Spleen (tissue), 13 donors: ENCODE measurements at places on chromosomes 2 and 18.
A peak's percentile ranks its signal among the peaks of the same experiment; 100 is the strongest.

- peaks cover 57% of the 10 kb centered on the region for H3K4me1 ChIP-seq
- H3K4me3 ChIP-seq: no peak overlapping the region
- H3K27me3 ChIP-seq: no peaks in the 10 kb centered on the region
- peak overlapping the region; percentile 72 for H3K27ac ChIP-seq
- no peak for DNase-seq
These were observed 60.1 kb downstream of the LIMS1 start for GRCh38 chr2:108594132-108594981.

DNA sequence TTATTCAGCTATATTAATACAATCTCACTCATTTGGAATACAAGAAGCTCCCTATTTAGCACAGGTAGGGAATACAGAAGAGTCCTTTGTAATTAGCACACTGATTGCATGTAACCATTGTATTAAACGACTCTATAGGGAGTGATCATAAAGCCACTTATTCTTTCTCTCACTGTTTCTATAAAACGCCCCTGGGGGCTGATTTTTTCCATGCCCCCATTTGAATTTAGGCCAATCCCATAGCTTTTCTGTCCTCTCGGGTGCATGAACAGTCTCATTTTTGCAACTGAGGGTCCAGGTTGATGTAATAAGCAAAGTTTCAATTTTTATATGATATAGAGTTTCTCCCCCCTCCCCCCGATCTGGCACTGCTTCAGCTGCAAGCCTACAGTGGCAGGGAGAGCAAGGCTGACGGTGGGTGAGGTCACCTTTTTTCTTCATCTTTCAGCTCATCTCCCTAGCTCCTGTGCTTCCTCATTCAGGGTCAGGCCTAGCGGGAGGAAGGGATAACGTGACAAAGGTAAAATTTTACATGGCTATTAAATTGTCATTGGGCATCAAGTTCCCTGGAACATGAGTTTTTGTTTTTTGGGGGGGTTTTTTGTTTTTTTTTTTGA, 45.7 kb downstream of the GAD1 start:
- no peak overlapping the region for H3K4me3 ChIP-seq
- no peak for DNase-seq
- H3K27ac ChIP-seq: no peak overlapping the region
- H3K27me3 ChIP-seq: no peaks in the 10 kb centered on the region

DNA sequence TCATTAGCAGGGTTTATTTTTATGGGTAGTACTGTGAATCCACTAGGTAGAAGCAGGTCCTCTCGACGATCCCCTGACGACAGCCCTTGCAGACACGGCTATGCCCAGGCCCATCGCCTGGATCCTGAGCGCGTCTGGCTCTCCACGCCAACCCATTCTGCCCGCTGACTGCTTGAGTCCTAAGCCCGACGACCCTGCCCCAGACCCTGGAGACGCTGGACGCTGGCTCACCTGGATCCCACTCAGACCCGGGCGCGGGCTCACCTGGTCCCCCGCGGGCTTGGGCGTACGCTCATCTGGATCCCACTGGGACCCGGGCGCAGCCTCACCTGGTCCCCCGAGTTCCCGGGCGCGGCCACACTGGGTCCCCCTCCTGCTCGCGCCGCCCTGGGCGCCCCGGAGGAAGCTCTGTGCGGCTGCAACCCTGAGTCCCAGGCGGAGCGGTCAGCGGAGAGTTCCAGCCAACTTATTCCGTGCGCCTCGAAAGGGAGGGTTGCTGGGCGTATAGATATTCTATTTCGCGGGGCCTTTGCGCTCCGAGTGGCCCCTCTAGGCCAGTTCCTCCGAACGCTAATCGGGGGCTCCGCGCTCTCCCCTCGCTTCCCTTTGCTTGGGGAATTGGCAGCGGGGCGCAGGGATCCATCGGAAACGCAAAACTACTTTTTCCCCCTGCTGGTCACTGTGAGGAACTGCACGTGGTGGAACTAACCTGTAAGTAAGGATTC, 22.4 kb upstream of the RMP24 start:
- H3K4me3 ChIP-seq: peak overlapping the region; percentile 53
- no peaks in the 10 kb centered on the region for H3K36me3 ChIP-seq
- no peak overlapping the region for H3K27ac ChIP-seq
- peaks cover 15% of the 10 kb centered on the region for H3K27me3 ChIP-seq
- DNase-seq: peak; percentile 86

GRCh38 chr18:56196495-56197225, 441.7 kb downstream of the TXNL1 start:
- no peak for DNase-seq
- no peaks in the 10 kb centered on the region for H3K4me1 ChIP-seq
- H3K4me3 ChIP-seq: no peak overlapping the region
- no peaks in the 10 kb centered on the region for H3K36me3 ChIP-seq
- no peak overlapping the region for H3K27ac ChIP-seq

- no peak for DNase-seq
- H3K27me3 ChIP-seq: no peaks in the 10 kb centered on the region
- H3K4me1 ChIP-seq: peaks cover 6% of the 10 kb centered on the region
- H3K27ac ChIP-seq: no peak overlapping the region
These were observed 185.3 kb upstream of the ATP5MC3 start for GRCh38 chr2:175366815-175367214.

DNA sequence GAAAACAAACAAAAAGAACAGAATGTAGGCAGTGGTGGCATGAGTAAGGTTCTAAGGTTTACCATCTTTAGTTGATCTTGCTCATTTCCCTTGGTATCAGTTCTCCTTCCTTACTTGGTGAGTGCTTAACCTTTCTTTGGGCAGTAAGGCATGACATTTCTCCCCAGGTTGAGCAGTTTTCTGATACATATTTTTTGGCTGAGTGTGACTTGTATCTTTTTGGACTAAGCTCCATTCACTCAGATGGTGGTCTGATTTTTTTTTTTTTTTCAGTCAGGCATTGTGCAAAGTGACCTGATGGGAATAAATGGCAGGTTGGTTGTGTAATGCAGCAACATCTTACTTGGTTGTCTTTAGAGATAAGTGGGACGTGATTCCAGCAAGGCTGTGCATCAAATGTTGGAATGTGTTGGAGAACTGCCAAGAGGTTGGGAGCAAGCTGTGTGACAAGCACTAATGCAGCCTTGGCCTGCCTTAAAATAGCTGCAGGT, 15.1 kb downstream of the SPTBN1 start:
- no peak overlapping the region for H3K4me3 ChIP-seq
- H3K4me1 ChIP-seq: peaks cover 45% of the 10 kb centered on the region
- H3K27ac ChIP-seq: peak overlapping the region; percentile 69
- DNase-seq: no peak
- no peaks in the 10 kb centered on the region for H3K36me3 ChIP-seq
- no peaks in the 10 kb centered on the region for H3K27me3 ChIP-seq

- H3K4me3 ChIP-seq: no peak overlapping the region
- no peaks in the 10 kb centered on the region for H3K36me3 ChIP-seq
- H3K27ac ChIP-seq: no peak overlapping the region
- no peaks in the 10 kb centered on the region for H3K27me3 ChIP-seq
- DNase-seq: no peak
- H3K4me1 ChIP-seq: no peaks in the 10 kb centered on the region
These were observed 248.8 kb downstream of the XIRP2 start for GRCh38 chr2:167136879-167137596.

GRCh38 chr2:164746713-164747112, 94.9 kb downstream of the COBLL1 start:
- no peak overlapping the region for H3K27ac ChIP-seq
- H3K27me3 ChIP-seq: no peaks in the 10 kb centered on the region
- H3K4me3 ChIP-seq: no peak overlapping the region
- no peak for DNase-seq

DNA sequence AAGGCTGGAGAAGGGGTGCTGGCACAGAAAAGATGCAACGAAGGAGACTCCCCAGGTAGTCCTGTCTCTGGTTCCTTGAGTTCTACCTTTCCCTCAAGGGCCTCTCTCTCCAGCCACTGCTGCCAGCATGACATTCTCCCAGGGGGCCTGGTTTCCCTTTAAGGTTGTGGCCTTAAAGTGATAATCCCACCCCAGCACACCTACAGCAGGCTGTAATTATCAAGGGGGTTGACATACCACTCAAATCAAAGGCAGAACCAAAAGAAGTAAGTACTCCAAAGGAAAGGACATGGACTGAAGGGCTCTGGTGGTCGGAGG, 127.4 kb upstream of the MSH6 start:
- H3K36me3 ChIP-seq: no peaks in the 10 kb centered on the region
- H3K27ac ChIP-seq: peak overlapping the region; percentile 53
- no peak for DNase-seq
- no peak overlapping the region for H3K4me3 ChIP-seq
- H3K27me3 ChIP-seq: no peaks in the 10 kb centered on the region

- no peak overlapping the region for H3K4me3 ChIP-seq
- H3K27ac ChIP-seq: no peak overlapping the region
- DNase-seq: no peak
- H3K4me1 ChIP-seq: peaks cover 89% of the 10 kb centered on the region
- H3K27me3 ChIP-seq: no peaks in the 10 kb centered on the region
These were observed 17.9 kb upstream of the SFXN5 start for GRCh38 chr2:73089270-73090030.

DNA sequence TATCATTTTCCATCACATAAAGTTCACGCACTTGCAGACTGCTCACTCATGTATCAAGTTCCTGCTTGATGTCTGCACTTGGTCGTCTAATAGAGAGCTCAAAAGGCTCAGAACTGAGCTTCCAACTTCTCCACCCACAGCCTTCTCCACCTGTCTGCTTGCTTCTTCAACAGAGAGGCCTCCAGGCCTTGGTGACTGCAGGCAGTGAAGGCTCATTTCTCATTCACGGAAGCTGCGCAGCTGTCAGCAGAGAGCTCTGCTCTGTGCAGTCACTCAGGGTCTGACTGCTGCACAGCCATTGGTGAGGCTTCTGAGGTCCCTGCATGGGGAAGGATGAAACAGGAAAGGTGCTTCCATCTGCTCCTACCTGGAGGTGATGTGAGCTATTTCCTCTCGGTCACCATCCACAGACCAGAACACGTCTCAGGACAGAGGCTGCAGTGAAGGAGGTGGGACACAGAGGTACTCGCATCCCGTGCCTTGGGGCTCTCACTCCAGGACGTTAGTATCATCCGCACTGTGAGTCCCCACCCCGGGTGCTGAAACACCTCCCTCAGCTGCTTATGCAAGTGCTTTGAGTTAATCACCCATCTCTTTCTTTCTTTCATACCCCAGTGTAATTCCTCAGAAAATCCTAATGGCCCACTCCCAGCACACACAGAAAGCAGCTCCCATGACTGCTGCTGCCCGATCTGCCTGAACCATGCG, 126.2 kb downstream of the TMEM18 start:
- no peaks in the 10 kb centered on the region for H3K36me3 ChIP-seq
- H3K27ac ChIP-seq: no peak overlapping the region
- DNase-seq: no peak
- H3K4me3 ChIP-seq: no peak overlapping the region
- no peaks in the 10 kb centered on the region for H3K4me1 ChIP-seq

- H3K4me1 ChIP-seq: no peaks in the 10 kb centered on the region
- no peak overlapping the region for H3K4me3 ChIP-seq
- H3K27me3 ChIP-seq: no peaks in the 10 kb centered on the region
- no peak overlapping the region for H3K27ac ChIP-seq
These were observed 259.4 kb upstream of the SPRED2 start for GRCh38 chr2:65691816-65692215.

- no peaks in the 10 kb centered on the region for H3K27me3 ChIP-seq
- H3K4me3 ChIP-seq: peak overlapping the region; percentile 28
- H3K36me3 ChIP-seq: peaks cover 89% of the 10 kb centered on the region
- H3K27ac ChIP-seq: no peak overlapping the region
- DNase-seq: peak; percentile 83
These were observed 38.5 kb downstream of the LPIN1 start for GRCh38 chr2:11784747-11785610.
